ENCODE measurements at places on chromosomes 11 and 22. TPM values are rescaled to one million over a fixed set of nuclear protein-coding genes. Genes with fewer than 3 reads are reported as not detected.
A peak's percentile ranks its signal among the peaks of the same experiment; 100 is the strongest.

Gene VSIG10L2
- total RNA-seq = not detected

Gene MRTFA
- total RNA-seq = 54.2 TPM

GRCh38 chr22:48491451-48491941 lies 1336.2 kb downstream of the BRD1 start:
- no peak for DNase-seq

GRCh38 chr11:63892228-63892627 lies 24.7 kb downstream of the RCOR2 start:
- DNase-seq = no peak

DNA sequence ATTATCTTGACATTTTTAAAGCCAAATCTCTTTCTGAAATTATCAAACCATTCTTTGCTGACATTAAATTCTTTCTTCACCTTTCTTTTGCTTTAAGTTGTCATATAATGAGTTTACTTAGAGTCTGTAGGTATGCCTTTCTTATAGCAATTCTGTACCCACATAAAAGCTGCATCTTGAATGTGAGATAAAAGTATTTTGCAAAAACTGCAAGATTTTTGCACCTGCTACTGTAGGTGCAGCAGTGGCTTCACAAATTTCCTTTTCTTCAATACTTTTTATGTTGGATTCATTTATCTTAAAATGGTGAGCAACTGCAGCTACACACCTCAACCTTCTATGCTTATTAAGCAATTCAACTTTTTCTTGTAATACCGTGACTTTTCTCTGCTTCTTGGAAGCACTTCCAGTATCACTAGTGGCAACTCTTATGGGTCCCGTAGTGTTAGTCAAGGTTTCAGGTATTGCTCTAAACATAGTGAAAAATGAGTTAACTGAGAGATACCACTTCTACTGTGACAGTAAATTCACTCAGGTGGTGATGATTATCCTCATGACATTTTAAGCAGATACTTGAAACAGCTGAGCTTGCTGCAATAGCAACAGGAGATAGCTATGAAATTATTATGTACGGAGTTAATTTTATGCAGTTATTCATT lies 18.8 kb downstream of the ZFP91 start:
- DNase-seq = no peak

GRCh38 chr22:22060200-22061084 lies 77.9 kb upstream of the TOP3B start:
- DNase-seq = peak; percentile 79

DNA sequence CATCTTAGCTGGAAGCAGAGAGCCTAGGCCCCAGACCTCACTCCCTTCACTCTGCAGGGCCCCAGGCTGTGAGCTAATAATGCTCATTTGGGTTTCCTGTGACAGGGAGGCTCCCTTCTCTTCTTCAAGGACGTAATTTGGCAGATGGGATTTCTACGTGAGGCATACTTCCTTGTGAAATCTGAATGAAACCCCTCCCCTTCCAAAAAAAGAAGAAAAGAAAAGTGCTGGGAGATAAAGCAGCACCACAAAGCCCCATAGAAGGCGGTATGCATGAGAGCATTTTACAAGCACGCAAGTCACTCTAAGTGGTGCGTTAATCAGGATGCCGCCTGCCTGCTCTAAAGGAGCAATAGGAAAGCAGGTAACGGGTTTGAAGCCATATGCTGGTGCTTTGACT lies 5.7 kb downstream of the P2RX3 start:
- no peak for DNase-seq
